ENCODE measurements at places on chromosomes 2 and 18. TPM values are rescaled to one million over a fixed set of nuclear protein-coding genes. Genes with fewer than 3 reads are reported as not detected.

Gene NOSTRIN
- not detected for total RNA-seq

Gene PIEZO2
- total RNA-seq = not detected

GRCh38 chr2:133458280-133458679, 110.0 kb downstream of the NCKAP5 start:
- DNase-seq = no peak

Gene NPPC
- total RNA-seq = not detected

Measured in activated CD8-positive, alpha-beta memory T cell treated with anti-CD3 and anti-CD28 coated beads, Interleukin-2, amount 10 ng/mL, durations not matched to agents 7 days and 5 days (primary cell).